HCT116 (cell line): ENCODE measurements at places on chromosomes 12 and 14.
A peak's percentile ranks its signal among the peaks of the same experiment; 100 is the strongest.

- no peak for DNase-seq
These were observed 86.4 kb upstream of the GPR68 start for GRCh38 chr14:91330856-91331255.

GRCh38 chr12:62695696-62696095, 229.1 kb downstream of the MON2 start:
- no peak for DNase-seq

- no peak for DNase-seq
These were observed 179.4 kb downstream of the ESR2 start for GRCh38 chr14:64114796-64115195.

DNA sequence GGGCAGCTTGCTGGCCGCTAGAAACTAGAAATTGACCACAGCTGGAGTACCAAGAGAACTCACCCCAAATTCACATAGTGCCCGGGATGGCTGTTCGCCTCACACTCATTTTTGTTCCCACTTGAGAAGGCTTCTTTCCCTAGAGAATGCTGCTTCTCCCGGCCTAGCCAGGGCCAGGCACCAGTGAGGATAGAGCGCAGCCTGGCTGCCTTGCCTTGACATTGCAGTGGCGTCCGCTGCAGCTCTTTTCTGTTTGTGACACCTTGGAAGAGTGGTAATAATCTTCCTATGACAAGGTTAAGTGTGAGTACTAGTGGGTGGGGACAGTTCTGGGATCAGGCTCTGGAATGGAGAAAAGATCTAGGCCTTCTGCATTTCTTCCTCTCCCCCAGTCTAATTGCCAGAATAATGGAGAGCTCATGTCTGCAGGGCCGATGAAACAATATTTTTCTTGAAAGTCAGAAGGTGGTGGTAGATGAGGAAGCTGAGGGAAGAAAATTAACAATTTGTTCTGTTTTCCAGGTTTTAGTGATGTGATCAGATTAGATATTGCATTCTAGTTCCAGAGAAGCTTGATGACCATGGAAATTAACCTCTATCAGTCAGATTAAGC, 3.7 kb downstream of the TMEM253 start:
- DNase-seq, result peak; percentile 72

GRCh38 chr14:85027681-85028370, 502.1 kb upstream of the FLRT2 start:
- DNase-seq, result no peak

GRCh38 chr12:40336573-40337199, 111.9 kb downstream of the LRRK2 start:
- no peak for DNase-seq

DNA sequence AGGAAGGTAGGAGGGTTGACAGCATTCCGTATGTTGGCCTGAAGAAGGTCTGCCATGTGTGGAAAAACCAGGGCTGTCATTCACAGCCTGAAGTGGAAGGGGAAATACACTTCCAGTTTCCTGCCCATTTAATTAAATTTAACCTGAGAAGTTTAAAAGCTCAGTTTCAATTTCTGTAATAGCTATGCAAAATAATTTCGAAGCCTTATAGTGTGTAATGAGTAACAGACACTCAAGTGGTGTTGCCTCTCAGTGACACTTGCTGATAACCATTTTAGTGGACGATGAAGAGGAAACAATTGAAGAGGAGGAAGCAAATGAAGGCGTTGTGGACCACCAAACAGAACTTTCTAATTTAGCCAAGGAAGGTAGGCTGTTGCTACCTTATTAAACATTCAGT, 44.8 kb downstream of the EP400 start:
- DNase-seq, result no peak

- DNase-seq, result no peak
These were observed 44.3 kb upstream of the SPTLC2 start for GRCh38 chr14:77660754-77661153.

DNA sequence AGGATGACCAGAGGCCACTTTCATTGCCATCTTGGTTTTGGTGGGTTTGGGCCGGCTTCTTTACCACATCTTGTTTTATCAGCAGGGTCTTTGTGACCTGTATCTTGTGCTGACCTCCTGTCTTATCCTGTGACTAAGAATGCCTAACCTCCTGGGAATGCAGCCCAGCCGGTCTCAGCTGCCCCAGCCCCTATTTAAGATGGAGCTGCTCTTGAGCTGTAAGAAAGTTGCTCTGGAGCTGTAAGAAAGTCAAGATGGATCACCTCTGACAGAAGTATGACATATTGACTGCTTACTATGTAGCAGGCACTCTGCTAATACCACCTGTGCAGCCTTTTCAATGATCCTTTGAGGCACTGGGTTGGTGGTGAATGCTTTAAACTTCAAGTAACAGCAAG, 52.1 kb downstream of the RIN3 start:
- DNase-seq, result no peak

- peak; percentile 60 for DNase-seq
These were observed 186.4 kb upstream of the PRMT8 start for GRCh38 chr12:3304436-3305165.

- no peak for DNase-seq
These were observed 56.4 kb downstream of the LRRC74A start for GRCh38 chr14:76882651-76883050.

DNA sequence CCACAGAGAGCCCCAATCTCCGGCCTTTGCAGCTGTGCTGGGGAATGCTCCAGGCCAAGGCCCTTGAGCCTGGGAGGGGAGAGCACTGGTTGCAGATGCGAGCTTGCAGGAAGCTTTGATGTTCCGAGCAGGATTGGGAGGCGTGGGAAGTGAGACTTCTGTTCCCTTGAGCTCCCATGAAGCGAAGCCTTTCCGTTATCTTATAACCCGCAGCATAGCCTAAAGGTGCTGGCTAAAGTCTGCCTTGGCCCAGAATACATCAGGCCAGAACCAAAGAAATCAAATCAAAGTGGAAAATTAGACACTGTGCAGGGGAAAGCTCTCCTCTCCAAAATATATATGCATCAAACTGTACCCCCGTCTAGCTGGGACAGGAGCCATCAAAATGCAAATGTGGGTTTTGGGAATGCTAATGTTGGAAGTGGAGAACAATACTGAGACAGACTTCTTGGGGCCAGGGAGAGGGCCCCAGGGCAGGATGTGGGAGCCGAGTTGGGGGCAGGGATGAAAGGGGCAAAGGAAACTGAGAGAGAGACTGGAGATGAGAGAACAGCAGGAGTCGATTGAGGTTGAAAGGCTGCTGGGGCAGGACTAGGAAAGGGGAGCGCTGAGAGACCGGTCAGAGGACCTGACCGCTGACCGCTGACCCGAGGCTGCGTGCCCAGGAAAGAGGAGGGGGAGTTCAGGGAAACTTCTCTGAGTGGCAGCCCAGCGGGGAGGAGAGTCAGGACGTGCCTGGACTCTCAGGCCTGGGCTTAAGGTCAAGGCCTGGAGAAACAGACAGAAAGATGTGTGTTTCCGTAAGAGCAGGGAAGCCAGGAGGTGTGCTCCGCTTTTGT, 152.2 kb upstream of the PARP11 start:
- no peak for DNase-seq

DNA sequence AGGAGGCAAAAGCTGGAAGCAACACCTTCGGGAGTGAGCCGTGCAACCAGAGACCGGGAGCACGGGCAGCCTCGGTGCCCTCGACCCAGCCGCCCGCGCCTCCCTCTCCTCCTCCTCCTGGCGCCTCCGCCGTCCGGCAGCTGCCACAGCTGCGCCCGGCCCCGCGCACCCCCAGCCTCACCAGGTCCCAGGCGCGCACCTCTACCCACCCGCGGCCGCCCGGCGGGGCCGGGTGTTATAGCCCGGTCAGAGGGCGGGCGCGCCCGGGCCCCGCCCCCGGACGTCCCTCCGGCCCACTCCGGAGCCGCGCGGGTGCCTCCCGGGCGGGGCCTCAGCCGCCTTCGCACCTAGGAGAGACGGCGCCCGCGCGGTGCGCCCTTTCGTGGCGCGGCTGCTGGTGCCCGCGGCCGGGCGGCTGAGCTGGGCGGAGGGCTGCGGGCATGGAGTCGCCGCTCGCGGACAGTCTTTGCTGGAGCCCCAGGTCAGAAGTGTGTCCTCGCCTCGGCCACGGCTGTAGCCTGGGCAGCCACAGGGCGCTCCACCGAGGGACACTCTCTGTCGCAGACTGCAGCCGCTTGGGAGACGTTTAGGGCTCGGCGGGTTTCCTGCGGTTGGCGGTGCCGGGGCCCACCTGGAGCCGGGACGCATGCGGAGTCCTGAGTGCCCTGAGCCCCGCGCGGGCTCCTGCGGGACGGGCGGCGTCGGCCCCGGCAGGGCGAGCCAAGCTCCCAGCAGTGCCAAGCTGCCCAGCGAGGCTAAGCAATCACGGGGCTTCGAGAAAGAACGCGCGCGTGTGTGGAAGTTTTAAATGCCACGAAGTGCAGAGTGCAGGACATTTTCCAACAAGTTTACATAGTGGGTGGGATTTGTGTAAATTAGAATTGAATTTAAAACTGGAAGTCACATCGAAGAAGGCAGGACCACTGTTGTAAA, at the start of gene CPM:
Gene CPM (minus strand): TSS at position 211 of the 933 bp plus-strand sequence. CDS start 334 bp downstream, outside the sequence.
- DNase-seq, result no peak

DNA sequence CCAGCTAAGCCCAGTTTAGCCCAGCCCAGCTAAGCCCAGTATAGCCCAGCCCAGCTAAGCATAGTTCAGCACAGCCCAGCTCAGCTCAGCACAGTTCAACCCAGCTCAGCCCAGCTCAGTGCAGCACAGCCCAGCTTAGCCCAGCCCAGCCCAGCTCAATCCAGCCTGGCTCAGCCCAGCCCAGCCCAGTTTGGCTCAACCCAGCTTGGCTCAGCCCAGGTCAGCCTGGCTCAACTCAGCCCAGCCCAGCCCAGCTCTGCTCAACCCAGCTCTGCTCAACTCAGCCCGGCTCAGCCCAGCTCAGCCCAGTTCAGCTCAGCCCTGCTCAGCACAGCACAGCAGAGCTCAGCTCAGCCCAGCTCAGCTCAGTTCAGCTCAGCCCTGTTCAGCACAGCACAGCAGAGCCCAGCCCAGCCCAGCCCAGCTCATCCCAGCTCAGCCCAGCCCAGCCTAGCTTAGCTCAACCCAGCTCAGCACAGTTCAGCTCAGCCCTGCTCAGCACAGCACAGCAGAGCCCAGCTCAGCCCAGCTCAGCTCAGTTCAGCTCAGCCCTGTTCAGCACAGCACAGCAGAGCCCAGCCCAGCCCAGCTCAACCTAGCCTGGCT, 330.9 kb downstream of the TMEM121 start:
- DNase-seq, result no peak

DNA sequence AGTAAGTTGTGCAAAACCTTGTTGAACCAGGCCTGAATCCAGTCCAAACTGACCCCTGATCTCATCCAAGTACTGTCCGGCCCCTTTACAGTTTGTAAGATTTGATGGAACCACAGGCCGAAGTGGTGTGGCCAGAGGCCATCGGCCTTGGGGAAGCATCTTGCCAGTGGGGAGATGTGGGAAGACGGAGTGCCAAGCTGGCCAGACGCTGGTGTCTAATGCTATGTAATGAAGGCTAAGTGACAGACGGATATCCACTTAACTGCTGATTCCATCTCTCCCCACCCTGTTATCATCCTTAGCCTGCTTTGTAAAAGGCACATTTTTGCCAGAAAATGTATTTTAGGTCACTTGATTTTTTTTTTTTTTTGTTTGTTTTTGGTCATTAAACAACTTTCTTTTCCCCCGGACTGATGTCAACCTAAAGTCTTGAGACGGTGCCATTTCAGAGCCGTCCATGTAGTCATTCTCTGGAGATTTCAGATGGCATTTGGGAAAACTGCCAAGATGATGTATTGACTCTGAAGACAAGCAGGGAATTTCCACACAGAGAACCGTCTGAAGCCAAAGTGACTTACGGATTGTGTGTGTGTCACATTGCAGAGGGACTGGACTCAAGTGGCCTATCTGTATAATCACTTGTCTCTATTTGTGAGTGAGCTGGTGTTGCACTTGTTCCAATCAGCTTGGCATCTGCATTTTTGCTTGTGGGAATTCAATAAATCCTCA, 86.5 kb upstream of the MANSC4 start:
- DNase-seq, result no peak

GRCh38 chr12:2291182-2291832, 238.5 kb downstream of the CACNA1C start:
- peak; percentile 52 for DNase-seq

GRCh38 chr14:20982646-20983369, 7.0 kb upstream of the METTL17 start:
- DNase-seq, result no peak

DNA sequence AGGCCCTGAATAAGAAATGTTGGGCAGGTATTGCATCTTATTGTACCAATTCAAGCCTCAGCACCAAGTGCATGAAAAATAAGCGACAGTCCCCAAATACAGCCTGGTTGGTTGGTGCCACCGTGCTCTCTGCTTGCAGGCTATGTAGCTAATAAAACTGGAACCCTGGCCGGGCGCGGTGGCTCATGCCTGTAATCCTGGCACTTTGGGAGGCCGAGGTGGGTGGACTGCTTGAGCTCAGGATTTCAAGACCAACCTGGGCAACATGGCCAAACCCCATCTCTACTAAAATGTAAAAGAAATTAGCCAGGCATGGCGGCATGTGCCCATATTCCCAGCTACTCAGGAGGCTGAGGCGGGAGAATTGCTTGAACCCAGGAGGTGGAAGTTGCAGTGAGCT, 25.5 kb downstream of the FOXN3 start:
- no peak for DNase-seq

DNA sequence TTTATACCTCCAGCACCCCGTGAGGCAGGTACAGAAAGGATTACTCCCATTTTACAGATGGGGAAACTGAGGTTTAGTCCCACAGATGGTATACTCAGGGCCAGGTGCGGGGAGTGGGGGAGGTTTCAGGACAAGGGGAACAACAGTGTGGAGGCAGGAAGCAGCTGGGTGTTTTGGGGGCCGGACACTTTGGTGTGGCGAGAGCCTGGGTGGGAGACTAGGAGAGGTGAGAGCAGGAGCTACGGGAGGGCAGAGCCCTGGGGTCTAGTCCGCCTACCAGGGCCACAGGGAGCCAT, 61.7 kb downstream of the DIO3 start:
- DNase-seq, result no peak

DNA sequence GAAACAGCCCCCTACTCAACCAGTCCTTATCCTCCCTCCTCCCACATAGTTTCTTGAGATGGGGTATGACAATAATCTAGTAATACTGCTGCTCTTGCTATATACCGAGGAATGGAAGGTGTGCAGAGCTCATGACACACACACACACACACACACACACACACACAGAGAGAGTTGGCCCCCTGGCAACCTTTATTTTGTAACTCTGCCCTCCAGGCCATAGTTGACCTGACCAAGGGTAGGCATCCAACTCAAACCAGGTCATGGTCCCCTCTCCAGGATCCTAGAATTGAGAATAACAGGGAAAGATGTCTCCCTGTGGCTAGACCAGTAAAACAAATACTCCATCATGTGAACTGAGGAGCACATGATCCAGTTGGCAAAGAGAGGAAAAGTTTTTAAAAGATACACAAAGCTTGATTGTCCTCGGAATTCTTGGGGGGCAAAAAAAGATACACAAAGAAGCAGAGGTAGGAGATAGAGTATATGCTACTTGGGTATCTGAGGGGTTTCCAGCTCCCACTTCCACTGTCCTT, 11.3 kb downstream of the ERO1A start:
- DNase-seq, result no peak

GRCh38 chr12:4905316-4905715, 4.4 kb upstream of the KCNA1 start:
- DNase-seq, result no peak

DNA sequence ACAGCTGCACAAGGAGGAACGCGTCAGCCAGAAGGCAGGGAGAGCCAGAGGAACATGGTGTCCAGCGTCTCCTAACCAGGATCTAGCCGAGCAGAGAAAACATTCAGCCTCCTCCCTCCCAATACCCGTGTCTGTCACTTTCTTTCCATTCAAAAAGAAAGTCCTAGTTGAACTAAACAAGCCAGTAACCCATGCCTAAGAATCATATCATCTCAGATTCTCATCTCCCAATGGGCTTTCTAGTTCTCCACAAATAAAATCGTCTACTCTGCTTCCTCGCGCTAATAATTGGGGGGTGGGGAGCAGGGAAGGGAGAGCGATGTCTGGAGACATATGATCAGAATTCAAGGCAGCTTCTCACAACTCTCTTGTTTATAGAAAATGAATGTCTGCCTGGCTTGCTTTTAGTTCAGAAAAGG, 7.4 kb downstream of the NKX2-1 start:
- DNase-seq, result no peak
